ENCODE measurements at places on chromosomes 11 and 22.

- DNase-seq, result no peak
Measured at GRCh38 chr11:39745401-39745800, 1714.1 kb downstream of the LRRC4C start.

DNA sequence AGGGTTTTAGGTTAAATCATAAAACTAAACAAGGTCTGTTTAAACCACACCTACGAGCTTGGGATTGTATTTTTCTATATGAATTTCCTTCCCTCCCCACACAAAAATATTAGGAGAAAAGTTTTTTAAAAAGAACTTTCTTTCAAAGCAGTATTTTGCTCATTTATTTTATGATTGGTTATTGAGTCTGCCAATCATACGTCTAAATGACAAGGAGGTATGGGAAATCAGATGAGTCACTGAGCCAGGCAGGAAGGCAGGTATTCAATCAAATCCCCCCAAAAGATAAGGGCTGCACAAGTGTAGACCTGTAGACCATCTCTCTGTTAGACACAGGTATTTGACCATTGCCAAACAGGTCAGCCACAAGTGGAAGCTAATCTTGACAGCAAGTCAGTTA is 440.1 kb upstream of the CCDC90B start:
- no peak for DNase-seq

- DNase-seq, result no peak
Measured at GRCh38 chr11:64794526-64794925, 8.5 kb downstream of the MAP4K2 start.

DNA sequence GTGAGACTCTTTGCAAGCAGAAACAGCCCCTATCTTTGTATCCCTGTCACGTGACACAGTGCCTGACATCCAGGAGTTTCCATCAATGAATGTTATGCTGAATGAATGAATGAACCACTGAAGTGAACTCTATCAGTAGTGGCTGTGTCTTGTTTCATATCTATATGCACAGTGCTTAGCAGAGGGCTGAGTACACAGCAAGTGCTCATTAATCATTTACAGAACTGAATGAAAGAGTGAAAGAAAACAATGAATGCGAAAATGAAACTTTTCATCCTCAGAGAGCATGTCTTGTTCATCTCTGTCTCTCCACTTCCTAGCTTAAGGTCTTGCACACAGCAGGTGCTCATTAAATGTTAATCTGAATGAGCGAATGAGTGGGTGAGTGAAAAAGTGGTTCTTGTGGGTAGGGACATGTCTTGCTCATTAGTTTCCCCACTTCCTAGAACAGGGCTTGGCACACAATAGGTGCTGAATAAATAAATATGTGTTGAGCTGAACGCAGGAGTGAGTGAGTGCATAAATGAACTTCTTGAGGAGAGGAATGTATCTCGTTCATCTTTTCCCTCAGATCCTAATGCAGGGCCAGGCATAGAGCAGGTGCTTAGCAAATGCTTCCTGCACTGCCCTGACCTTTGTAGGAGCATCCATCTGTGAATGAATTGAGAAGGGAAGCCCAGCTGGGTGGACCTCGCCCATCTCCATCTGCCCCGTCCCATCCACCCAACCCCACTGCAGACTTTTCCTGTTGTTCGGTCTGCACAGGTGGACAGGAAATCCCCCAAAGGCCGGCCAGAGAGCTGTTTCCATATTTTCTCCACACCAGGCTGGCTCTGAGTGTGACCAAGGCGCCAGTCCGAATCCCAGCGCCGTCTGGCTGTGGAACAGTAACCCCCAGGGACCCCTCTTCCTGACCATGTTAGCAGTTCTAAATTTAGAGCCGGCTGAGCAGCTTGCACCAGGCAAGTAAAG is 113.4 kb upstream of the CRYBB3 start:
- no peak for DNase-seq

- DNase-seq, result no peak
Measured at GRCh38 chr11:7060868-7061267, 27.9 kb upstream of the RBMXL2 start.

DNA sequence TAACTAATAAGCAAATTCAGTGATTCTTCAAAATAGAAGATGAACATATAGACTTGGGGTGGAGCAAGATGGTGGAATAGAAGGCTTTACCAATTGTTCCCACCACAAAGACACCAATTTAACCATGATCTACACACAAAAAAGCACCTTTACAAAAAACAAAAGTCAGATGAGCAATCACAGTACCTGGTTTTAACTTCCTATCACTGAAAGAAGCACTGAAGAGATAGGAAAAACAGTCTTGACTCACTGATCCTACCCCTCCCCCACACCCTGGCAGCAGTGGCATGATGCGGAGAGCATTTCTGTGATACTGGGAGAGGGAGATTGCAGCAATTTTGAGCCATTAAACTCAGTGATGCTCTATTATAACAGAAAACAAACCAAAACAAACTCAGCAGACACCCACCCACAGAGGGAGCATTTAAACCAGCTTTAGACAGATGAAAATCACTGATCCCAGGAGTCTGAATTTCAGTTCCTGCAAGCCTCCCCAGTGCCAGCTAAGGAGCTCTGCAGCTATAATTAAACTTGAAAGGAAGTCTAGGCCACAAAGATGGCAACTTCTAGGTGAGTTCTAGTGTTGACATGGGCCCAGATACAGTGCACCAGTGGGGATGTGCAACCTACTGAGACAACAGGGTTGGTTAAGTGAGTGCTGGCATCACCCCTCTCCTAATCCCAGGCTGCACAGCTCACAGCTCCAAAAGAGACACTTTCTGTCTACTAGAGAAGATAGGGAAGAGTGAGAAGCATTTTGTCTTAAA is 161.8 kb upstream of the GRIA4 start:
- no peak for DNase-seq

DNA sequence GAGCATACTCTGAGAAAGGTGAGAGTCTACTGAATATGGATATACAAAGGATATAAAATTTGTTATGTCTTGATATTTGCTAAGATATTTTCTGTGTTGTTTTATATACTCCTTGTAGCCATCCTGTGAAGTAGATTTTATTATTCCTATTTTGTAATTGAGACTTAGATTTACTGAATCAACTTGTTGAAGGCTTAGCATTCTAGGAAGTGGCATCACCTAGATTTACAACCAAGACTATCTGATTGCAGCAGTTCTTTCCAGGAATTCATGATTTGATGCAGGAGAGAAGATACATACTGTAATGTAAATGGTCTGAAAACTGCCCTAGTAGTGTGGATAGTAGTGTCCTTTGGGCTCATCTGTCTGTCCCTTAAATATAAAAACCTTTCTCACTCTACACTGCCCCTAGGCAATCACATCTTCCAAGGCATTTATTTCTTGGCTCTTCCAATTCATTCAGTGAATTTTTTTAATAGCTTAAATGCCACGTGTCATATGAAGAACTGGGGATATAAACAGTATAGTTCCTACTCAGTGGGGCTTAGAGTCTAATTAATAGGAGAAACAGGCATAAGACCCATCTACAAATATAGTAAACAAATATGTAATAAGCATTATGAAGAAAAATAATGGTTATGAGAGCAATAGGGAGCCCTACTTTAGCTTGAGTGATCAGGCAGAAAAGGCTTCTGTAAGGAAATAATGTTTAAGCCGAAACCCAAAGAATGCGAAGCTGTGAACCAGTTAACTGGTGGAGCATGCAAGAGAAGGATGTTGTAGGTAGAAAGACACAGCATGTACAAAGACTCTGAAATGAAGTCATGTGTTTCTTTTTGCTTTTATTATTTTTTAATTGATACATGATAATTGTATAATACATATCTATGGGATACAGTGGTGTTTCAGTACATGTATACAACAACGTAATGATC is 13.6 kb downstream of the IPO7 start:
- no peak for DNase-seq

- DNase-seq, result peak; percentile 74
Measured at GRCh38 chr11:85955531-85955930, 100.3 kb downstream of the CCDC83 start.

DNA sequence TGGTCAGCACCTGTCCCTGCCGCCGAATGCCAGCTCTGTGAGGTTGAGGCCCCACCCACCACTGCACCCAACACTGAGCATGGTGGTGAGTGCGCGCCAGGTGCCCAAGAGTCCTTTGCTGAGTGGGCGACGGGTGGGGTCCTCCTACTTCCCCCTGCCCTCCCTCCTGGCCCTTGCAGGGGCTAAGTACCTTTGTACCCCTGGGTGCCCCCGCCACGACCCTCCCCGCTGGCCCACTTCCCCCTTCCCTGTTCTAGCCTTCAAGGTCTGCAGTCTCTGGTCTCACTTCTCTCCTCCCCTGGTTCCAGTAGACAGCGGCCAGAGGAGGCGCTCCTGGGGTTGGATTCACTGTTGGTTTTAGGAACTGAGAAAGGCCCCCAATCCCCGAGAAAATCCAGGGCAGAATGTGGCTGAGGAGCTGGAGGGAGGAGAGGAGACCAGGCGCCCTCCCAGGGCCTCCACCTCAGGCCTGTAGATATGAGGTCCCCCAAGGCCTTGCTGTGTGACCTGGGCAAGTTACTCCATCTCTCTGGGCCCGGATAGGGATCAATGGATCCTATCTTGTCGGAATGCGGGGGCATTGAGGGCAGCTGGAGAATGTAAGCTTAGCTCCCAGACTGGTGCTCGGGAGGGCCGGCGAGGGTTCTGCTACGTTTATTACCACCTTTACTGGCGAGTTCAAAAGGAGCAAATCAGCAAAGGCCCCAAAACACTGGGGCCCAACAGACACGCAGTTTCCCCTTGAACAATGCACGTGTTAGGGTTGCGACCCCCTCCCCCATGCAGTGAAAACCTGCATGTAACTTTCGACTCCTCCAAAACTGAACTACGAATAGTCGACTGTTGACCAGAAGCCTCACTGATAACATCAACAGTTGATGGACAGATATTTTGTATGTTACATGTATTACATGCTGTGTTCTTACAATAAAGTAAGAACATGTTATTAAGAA is 31.9 kb upstream of the SMIM38 start:
- DNase-seq, result no peak

DNA sequence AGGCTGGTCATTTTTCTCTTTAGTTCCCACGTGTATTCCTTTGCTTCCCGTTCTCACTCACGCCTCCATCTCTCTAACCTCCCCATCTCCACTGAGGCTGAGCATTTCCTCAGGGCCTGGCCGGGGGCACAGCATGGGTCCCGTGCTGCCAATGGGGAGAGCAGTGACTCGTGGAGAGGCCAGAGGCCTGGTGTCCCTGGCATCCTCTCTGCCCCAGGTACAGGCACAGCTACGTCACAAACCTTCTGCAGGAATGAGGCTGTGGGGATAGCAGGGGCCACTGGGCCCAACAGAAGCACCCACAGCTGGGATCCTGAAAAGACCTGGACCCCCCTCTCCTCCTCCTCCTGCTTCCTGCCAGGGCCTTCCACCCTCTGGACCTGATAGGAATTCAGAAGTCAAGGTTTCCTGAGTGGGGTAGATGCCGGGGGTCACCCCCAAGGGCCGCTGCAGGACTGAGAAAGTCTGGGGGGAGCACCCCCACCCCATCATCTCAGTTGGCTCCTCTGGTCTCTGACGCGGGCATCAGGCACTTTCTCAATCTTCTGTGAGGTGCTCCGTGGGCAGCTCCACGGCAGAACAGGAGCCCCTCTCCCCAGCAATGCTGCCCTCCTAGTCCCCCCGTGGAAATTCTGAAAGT is 11.8 kb downstream of the PNPLA5 start:
- DNase-seq, result no peak

DNA sequence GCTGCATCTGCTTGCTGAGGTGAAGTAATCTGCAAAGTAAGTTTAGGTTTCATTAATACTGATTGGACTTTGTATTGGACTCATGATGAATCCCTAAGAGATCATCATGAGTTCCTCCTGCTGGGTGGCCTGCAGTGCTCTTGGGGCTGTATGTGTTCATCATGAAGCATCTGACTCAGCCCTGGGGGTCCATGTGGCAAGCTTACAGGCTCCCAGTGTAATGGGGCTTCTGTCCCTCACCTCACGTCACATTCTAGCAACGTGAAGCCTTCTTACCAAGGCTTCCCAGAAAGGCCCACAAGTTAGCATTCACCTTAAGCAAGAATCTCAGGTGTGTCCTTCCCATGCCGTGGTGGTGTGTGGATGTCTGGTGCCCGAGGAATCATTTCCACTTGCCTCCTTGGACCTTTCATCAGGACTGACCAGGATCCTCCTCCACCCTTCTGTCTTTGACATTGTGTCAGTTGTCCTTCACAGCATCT is 23.7 kb downstream of the CRKL start:
- no peak for DNase-seq

GRCh38 chr22:40387746-40388145 is 17.4 kb downstream of the SGSM3 start:
- DNase-seq, result no peak

- DNase-seq, result no peak
Measured at GRCh38 chr11:104873252-104873651, 25.0 kb downstream of the CASP12 start.
